ENCODE measurements at places on chromosomes 6 and 20.

- DNase-seq = no peak
These were observed 193.9 kb upstream of the CITED2 start for GRCh38 chr6:139568151-139568955.

- no peak for DNase-seq
These were observed 128.8 kb downstream of the CDH26 start for GRCh38 chr20:60086821-60087562.

GRCh38 chr6:11172501-11173327, 59.8 kb downstream of the NEDD9 start:
- DNase-seq = peak; percentile 69

DNA sequence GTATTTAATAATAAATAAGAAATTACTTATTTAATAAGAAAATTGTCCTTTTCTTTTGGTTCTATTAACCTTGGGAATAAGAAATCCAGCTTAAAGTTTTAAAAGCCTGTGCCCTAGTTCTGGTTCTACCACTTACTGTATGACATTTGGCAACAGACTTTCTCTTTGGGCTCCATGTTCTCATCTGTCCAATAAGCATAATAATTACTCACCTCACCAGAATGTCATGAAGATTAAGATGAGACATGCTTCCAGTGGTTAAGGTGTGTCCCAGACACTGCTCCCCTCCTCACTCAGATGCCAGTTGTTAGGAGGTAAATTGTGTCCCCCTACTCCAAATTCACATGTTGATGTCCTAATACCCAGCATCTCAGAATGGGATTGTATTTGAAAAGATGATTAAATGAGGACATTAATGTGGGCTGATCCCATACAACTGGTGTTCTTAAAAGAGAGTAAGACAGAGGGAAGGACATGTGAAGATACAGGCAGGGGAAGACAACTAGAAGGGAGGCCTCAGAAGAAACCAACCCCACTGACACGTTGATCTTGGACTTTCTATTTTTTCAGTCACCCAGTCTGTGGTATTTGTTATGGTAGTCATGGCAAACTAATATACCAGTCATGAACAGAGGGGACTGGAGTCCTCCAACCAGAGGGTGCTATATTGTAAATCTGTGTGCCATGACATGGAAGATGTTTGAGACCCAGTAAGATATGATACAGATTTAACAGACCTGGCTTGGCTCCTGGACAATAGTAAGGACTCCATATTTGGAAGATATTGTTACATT, 6.4 kb upstream of the MICAL1 start:
- DNase-seq = no peak

- no peak for DNase-seq
These were observed 33.3 kb upstream of the TPBG start for GRCh38 chr6:82330171-82330804.

- DNase-seq = peak; percentile 64
These were observed 773 bp downstream of the SMAP1 start for GRCh38 chr6:70668499-70668812.

- DNase-seq = peak; percentile 30
These were observed 223.7 kb downstream of the GMDS start for GRCh38 chr6:2021713-2022125.

DNA sequence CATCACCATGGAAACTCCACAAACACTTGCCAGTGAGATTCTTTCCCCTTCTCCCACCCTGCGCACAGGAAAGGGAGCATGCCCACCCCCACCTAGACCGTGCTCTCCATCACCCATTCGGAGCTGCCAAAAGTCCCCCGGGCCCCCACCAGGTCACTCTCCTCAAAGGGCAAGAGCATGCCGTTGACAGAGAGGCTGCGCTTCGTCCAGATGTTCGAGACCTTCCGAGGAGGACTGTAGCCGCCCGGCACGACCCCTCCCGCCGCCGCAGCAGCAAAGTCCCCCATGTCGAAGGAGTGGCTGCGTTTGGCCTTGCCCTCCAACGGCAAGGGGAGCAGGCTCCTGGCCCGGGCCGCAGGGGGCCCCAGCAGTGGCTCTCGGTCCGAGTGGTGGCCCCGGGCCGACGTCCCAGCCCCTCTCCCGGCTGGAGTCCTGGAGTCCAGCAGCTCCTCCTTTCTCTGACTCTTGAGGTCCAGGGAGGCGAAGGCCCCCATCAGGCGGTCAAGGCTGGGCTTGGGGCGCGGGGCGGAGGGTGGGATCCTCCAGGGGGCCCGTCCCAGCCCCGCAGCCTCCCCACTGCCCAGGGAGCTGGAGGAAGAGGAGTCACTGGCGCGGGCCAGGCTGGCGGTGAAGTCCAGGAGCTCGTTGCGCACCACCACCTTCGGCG, 195.2 kb downstream of the LRFN2 start:
- DNase-seq = no peak

All from thyroid gland (tissue), 4 donors.